B cell (primary cell): ENCODE measurements at places on chromosomes 2 and 18.

DNA sequence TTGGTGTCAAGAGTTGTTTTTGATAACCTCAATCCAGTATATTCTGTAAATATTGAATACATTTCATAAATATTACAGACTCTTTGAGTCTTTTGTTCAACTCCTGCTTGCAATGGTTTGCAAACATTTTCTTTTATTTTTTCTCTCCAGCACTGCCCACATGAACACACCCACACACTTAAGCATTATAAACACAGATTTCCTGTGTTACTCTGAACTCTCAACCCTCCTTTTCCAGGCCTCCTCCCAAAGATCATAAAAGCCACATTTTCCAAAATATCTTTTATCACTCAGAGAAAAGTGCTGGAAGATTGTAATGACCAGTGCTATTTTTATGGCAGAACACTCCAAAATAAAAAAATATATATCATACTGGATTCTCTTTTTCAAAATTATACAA, 20.5 kb downstream of the ARHGAP25 start:
- DNase-seq = no peak

GRCh38 chr2:102585847-102586404, 33.4 kb upstream of the SLC9A2 start:
- DNase-seq = no peak

DNA sequence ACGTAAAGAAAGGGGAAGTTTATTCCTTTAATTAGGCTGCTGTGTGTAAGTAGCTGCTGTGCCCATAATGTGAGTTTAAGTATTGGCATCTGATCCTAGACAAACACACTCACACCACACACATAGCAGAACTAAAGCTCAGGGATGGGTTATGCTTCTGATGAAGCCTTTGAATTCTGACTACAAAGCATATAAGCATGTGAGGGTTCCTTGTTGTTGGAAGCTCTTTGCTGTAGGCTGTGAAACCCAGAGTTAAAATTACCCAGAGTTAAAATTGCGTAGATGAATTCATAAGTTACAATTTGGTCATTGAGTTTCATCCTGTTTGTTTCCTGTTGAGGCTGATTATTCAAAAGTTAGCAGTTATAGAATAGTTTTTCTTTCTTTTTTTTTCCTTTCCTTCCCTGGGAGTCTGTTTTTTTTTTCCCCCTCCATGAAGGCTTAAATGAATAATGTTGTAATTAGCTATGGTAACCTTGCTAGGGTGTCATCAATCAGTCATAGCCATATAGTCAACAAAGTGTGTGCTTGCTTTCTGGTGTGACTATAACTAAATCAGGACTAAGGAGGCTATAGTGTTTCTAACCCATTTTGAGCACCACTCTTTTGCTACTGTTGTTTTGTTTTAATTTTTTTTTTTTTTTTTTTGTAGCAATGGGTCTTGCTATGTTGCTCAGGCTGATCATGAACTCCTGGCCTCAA, 426.1 kb downstream of the PARD3B start:
- no peak for DNase-seq

GRCh38 chr2:137115081-137115794, 349.9 kb downstream of the THSD7B start:
- no peak for DNase-seq

DNA sequence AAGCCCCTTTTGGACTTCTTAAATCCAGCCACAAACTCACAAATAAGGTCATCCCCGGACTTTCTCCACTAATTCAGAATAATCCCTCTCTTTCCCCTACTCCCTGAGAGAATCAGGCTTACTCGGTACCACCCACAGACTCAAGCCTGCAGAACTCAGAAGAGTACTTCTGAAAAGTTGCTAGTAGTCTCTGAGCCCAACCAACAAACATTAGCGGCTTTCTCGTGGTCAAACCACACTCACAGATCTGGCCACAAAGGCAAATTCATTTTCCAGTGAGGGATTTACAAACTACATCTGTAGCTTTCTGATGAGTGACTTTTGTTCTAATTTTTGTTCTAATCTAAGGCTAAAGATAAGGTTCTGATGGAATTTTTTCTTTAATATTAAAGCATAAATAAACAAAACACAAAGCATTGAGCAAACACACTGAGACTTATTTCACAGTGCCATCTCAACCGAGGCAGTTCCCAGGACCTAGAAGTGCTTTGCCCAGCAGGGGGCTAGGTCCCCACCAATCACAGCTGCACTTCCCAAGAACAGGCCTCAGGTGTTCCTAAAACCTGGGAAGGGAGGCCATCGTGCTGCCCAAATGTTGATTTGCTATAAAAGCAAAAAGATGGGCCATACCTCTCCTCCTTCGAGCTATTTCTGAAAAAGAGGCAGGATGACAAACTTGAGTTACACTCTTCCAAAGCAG, 110.7 kb downstream of the COLEC12 start:
- no peak for DNase-seq

GRCh38 chr2:117960231-117960630, 53.6 kb downstream of the CCDC93 start:
- DNase-seq = no peak

GRCh38 chr2:23093513-23093912, 291.5 kb upstream of the KLHL29 start:
- DNase-seq = no peak

GRCh38 chr18:48194591-48195181, 214.5 kb downstream of the ZBTB7C start:
- DNase-seq = no peak

DNA sequence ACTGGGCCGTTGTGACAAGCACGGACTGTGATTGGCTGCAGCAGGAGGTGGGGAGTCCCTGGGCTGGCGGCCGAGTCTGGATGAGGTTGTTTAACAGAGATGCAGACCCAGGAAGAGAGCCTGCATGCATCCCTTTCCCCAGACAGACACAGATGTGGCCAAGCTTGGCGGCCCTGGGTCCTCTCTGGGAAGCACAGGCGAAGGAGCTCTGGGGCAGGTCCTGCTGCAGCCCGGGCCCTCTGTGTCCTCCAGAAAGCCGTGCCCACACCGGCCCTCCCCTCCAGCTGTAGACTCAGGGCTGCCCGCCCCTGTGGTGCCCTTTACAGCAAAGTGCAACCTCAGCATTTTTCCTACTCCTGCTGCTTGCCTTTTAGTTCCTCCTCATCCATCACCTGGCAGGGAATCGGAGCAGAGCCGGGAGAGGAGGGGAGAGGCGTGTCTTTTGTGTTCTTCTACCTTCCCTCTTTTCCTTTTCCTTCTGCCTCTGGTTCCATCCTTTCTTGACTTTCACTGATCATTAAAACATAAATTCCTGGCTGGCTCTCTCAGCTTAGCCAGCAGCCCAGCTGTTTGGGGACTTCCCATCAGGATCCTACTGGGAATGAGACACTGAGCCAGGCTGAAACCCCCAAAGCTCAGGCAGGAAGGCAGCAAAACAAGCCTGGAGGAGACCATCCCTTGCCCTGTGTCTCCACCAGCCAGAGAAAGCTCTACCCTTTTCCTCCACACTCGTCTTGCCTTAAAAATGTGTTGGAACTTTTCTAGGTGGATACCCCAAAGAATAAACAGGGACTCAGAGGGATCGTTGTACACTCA, 75.0 kb downstream of the CTIF start:
- no peak for DNase-seq

GRCh38 chr2:43217228-43218154, 8.9 kb downstream of the ZFP36L2 start:
- DNase-seq = peak; percentile 57

GRCh38 chr2:237022533-237022932, 63.2 kb upstream of the COPS8 start:
- no peak for DNase-seq

GRCh38 chr2:54543733-54544396, 87.7 kb downstream of the SPTBN1 start:
- DNase-seq = no peak

DNA sequence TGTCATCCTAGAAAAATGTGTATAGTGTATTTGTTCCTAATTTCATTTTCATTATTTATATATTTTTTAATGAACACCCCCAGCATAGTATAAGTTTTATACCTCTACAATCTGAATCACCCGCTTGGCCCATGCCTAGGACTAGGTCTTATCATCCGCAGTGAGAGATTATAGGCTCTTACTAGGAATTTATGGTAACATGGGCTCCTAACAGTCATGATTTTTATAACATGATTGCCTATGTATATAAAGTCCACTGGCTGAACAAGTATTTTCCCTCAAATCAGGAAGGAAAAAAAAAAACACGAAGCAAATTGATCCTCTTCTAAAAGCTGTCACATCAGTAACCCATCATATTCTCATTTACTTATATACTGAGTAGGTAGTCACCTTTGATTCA, 666.1 kb upstream of the NRXN1 start:
- no peak for DNase-seq

GRCh38 chr2:230991598-230991997, 4.3 kb upstream of the SPATA3 start:
- no peak for DNase-seq

- no peak for DNase-seq
Measured at GRCh38 chr18:36075862-36076587, 8.7 kb upstream of the RPRD1A start.

- DNase-seq = no peak
Measured at GRCh38 chr18:27711382-27711781, 465.5 kb downstream of the CDH2 start.

GRCh38 chr2:157875641-157876065, 477 bp downstream of the ACVR1 start:
- peak; percentile 75 for DNase-seq

- no peak for DNase-seq
Measured at GRCh38 chr2:57622009-57622408, 424.6 kb upstream of the VRK2 start.

- DNase-seq = no peak
Measured at GRCh38 chr2:145739681-145740080, 1219.8 kb upstream of the ZEB2 start.

DNA sequence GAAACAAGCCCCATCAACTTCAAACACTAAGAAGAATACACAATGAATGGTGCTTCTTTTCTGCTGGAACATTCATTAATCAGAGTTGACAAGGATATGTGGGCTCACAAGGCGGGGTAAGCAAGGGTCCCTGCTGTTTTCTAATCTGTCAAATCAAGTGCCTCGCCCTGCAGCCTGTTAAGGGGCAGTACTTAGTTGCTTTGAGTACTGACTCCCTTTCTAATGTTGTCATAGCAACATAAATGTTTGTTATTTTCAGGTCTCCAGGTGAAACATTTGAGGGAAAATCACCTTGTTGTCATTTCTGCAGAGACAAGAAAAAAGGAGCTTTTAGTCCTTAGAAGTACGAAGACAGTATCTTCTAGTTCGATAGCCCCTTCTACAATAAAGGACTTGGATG, 284.7 kb upstream of the PKDCC start:
- no peak for DNase-seq

- DNase-seq = peak; percentile 61
Measured at GRCh38 chr2:216491793-216492596, 6.6 kb upstream of the RPL37A start.

DNA sequence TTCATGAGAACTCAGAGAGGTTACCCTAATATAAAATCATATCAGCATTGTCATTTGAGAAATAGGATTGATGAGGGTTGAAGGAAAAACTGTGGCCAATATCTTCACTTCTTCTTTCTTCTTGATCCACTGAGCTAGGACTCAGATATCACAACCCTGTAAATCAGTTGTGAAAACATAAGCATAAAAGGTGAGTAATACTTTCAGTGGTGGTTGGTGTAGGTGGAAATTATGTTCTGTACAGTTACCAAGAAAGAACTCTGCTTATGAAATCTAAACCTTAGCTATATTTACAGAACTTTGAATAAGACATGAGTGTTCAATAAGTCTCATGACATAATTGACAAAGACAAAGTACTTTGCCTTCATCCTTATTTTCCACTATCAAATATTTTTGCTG, 56.3 kb downstream of the PAX3 start:
- no peak for DNase-seq

GRCh38 chr2:205055251-205055650, 510.0 kb downstream of the PARD3B start:
- no peak for DNase-seq

- no peak for DNase-seq
Measured at GRCh38 chr18:57029761-57030160, 117.1 kb upstream of the BOD1L2 start.

GRCh38 chr18:56330366-56331110, 307.9 kb downstream of the TXNL1 start:
- DNase-seq = no peak

DNA sequence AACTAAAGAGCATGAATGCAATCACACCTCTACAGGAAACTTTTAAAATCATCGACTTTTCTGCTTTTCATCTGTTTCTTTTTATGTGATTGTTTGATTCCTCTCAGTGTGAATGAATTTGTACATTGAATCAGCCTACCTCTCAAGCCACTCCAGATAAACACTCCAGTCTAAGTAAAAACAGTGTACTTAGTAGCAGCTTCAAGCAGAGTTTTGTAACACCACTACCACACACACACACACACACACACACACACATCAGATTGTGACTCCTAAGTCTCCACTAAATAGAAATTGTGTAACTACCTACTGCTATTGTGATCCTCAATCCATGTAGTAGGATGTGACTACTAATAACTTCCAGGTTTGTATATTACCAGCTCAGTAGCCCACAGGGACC, 65.3 kb upstream of the EPB41L5 start:
- DNase-seq = no peak

GRCh38 chr2:128416806-128417205, 98.1 kb upstream of the HS6ST1 start:
- no peak for DNase-seq

DNA sequence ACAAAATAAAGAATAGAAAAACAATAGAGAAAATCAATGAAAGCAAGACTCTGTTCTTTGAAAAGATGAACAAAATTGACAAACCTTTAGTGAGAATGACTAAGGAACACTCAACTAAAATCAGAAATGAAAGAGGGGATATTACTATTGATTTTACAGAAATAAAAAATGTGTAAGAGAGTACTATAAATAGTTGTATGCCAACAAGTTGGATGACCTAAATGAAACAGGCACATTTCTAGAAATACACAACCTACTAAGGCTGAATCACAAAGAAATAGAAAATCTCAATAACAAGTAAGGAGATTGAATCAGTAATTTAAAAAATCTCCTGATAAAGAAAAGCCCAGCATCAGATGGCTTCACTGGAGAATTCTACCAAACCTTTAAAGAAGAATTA, 18.4 kb upstream of the MALL start:
- DNase-seq = no peak

GRCh38 chr2:62266433-62267038, 70.6 kb downstream of the B3GNT2 start:
- no peak for DNase-seq

- DNase-seq = no peak
Measured at GRCh38 chr2:83015035-83015715, 1443.9 kb downstream of the SUCLG1 start.

DNA sequence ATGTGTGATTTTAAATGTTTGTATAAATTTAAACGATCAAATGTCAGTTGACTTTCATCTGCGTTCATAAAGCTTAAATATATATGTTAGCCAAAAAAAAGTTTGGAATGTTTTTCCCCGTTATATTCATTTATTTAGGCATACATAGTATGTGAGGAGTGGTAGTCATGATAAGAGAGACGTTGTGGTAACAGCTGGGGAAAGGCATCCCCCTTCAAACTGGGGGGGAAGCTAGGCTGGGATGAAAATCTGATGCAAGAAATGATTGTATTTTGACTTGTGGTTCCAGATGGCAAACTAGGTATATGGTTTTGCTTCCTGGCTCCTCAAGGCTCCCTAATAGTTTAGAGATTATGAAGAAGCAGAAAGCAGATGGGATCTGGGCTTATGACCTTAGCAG, 30.1 kb downstream of the ITGA6 start:
- no peak for DNase-seq
